ENCODE measurements at places on chromosomes 1 and 21. TPM values are rescaled to one million over a fixed set of nuclear protein-coding genes. Genes with fewer than 3 reads are reported as not detected.

Gene LIPI
- not detected for total RNA-seq

Gene GJB3
- total RNA-seq, result not detected

Gene HSD17B7
- 58.2 TPM for total RNA-seq

Gene SPATA6
- 0.30 TPM for total RNA-seq

Gene PRAMEF13
- not detected for total RNA-seq

Gene FCGR3A
- total RNA-seq, result not detected

Gene SERPINC1
- 0.26 TPM for total RNA-seq

Gene FAAH
- total RNA-seq, result 1.3 TPM

Gene RCSD1
- total RNA-seq, result 116 TPM

Gene CFHR5
- not detected for total RNA-seq

Gene RBM15
- 150 TPM for total RNA-seq

Gene SPATA17
- 0.87 TPM for total RNA-seq

Gene ELOVL1
- total RNA-seq, result 48.5 TPM

Gene OR2L3
- not detected for total RNA-seq

Gene SLAMF8
- total RNA-seq, result not detected

Gene TCHHL1
- not detected for total RNA-seq

Gene KCNH1
- not detected for total RNA-seq

Gene PTPRF
- total RNA-seq, result not detected

Gene SPRR2B
- not detected for total RNA-seq

Gene ARHGEF16
- not detected for total RNA-seq

Gene IFFO2
- total RNA-seq, result not detected

Gene SLC45A3
- total RNA-seq, result not detected

Gene CHRM3
- 0.07 TPM for total RNA-seq

Gene KCNJ15
- not detected for total RNA-seq

Gene STUM
- 0.04 TPM for total RNA-seq

Gene ATP1A2
- total RNA-seq, result not detected

Gene SLAMF9
- not detected for total RNA-seq

Gene PCP4
- total RNA-seq, result not detected

Gene ZNF683
- total RNA-seq, result not detected

Gene ZNF670
- total RNA-seq, result 20.0 TPM

Gene SZRD1
- 34.5 TPM for total RNA-seq

Gene BEND5
- total RNA-seq, result not detected

Gene THEM5
- not detected for total RNA-seq

Gene IGFN1
- total RNA-seq, result not detected

All from Karpas-422 (cell line).